ENCODE measurements at places on chromosomes 7 and 10.

- no peak for DNase-seq
Measured at GRCh38 chr10:24483701-24484100, 240.0 kb downstream of the ARHGAP21 start.

DNA sequence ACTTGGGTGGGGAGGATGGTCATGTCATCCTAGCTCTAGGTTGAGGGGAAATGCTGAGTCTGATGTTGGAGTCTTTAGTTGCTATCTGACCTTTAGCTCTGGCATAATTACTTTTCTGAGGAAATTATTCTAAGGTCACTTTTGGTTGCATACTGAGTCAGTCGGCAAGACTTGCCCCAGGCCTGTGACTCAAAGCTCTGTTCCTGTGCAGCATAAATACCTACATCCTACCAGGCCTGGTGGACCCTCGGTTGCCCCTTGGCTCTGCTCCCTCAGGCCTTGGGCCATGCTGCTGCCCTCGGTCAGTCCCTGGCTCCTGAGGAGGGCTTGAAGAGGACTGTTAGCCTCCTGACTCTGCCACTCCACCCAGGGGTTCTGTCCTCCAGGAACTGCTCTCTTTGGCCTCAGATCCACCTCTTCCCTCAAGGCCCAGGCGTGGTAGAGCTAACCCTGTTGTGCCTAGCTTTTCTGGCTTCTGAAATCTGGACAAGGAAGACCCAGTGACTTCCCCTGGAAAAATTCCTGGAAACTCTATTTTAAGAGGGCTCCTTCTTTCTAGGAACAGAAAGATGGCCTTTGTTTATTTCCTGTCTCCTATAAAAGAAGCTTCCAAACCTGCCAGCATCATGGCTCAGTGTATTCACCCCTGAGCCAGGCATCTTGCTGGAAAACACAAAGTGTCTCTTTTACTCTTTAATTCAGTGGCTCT is 71.2 kb downstream of the TMEM178B start:
- DNase-seq, result no peak

GRCh38 chr7:51123322-51124019 is 193.1 kb downstream of the COBL start:
- DNase-seq, result peak; percentile 63

DNA sequence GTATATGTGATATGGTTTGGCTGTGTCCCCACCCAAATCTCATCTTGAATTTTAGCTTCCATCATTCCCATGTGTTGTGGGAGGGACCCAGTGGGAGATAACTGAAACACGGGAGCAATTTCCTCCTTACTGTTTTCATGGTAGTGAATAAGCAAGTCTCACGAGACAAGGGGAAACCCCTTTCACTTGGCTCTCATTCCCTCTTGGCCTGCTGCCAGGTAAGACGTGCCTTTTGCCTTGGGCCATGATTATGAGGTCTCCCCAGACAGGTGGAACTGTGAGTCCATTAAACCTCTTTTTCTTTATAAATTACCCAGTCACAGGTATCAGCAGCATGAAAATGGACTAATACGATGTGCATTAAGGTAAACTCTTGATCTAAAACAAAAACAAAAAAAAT is 357.1 kb upstream of the AOAH start:
- DNase-seq, result no peak

DNA sequence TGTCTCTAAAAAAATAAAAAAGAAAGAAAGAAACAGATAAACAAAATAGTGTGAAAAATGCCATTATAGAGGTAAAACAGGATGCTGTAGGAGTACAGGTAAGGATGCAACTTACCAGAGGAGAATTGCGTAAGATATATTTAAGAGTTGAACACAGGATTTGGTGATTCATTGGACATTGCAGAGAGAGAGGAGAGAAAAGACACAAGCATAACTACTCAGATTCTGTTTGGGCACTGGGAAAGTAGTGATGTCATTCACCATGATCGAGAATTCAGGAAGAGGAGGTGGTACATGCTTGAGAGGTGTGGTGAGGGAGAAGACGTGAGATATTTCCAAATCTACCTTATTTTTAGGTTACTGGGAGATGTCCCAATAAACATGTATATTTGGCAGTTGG is 97.6 kb downstream of the AASS start:
- no peak for DNase-seq

- no peak for DNase-seq
Measured at GRCh38 chr7:25500393-25500921, 272.2 kb upstream of the NPVF start.

DNA sequence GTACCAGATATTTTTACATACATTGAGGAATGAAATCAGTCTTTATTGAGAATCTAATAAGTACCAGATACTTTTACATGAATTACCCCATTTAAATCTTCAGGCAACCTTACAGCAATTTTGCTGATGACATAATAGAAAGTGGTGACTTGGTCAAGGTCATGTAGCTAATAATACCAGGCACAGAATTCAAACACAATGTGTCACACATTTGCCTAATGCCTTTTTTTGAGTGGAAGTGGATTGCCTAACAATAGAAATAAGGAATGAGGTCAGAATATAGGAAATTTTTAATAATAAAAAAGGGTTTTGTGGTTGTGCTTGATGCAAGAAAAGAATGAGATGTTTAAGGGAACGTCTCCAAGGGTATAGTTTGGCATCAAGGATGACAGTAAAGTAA is 466.6 kb upstream of the IGFBP3 start:
- DNase-seq, result no peak

DNA sequence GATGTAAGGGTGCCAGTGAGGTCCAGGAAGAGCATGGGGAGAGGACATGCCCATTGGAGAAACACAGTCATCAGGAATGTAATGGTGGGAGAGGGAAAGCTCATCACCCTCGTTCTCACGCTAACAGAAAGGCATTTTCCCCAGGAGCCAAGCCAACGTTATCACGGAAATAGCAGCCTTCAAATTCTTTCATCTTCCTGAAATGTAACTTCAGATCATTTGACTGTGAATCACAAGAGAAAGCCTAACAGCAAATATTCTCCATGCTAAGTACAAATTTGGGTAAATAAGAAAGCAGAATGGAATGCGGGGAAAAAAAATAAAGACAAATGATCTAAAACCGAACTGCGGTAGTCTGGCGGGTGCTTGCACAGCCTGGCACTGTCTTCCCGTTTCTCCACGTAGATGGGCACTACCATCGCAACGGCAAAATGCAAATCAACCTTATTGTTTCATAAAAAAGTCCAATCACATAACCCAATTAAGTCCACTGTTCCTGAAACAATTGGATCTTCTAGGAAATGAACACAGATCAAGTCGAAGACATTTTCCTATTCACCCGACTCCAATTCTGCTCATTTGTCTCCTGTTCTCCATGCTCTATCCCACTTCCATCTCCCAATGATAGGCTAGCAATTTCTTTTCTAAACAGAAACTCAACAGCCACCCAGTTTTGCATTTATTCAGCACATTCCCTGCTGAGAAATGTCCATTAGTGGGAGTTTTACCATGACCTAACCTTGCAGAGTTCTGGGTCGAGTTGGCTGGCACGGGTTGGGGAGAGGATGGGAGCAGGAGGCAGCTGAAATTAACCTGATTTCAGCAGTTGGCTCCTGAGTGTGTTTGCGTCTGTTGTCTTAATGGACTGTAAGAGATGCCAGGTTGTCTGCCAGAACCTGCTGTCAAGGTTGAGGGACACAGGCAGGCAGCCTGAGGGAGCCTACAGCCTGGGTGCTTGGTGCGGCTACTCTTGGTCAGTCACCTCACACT is 74.6 kb upstream of the FRMD4A start:
- DNase-seq, result no peak

GRCh38 chr7:154776350-154776749 is 226.6 kb downstream of the PAXIP1 start:
- DNase-seq, result no peak

GRCh38 chr10:114026189-114027040 is 17.3 kb upstream of the ADRB1 start:
- DNase-seq, result no peak

GRCh38 chr10:93827056-93827804 is 66.5 kb upstream of the SLC35G1 start:
- DNase-seq, result no peak

GRCh38 chr7:151721694-151722093 is 155.2 kb downstream of the PRKAG2 start:
- DNase-seq, result no peak

DNA sequence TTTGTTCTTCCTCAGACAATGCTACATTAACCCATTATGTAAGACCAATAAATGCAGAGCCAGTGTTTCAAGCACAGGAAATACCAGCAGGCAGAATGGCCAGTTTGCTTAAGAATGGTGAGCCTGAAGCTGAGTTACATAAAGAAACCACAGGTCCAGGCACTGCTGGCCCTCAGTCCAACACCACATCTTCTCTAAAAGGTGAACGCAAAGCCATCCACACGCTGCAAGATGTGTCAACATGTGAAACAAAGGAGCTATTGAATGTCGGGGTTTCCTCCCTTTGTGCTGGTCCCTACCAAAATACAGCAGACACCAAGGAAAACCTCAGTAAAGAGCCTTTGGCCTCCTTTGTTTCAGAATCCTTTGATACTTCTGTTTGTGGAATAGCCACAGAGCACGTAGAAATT is 63.8 kb downstream of the TASOR2 start:
- DNase-seq, result no peak

DNA sequence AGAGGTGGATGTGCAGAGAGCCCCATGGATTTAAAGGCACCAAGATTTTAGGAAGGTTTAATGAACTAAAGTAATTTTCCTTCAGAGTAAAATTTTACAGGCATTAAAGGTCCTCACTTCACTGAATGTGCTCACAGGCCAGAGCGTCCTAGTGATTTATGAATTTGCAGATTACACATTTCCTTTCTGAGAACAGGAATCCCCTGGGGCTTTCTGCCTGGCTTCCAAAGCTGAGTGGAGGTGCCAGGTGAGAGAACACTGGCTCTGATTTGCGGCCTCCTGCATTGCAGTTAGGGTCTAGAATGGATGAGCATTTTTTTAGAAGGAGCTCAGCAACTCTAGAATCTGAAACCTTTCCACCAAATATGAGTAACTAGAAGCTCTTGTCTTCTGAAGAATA is 194.3 kb downstream of the SORCS3 start:
- DNase-seq, result no peak
